ENCODE measurements at places on chromosomes 3 and 15.

GRCh38 chr3:99731499-99731898 lies 86.2 kb upstream of the CMSS1 start:
- no peak for DNase-seq

DNA sequence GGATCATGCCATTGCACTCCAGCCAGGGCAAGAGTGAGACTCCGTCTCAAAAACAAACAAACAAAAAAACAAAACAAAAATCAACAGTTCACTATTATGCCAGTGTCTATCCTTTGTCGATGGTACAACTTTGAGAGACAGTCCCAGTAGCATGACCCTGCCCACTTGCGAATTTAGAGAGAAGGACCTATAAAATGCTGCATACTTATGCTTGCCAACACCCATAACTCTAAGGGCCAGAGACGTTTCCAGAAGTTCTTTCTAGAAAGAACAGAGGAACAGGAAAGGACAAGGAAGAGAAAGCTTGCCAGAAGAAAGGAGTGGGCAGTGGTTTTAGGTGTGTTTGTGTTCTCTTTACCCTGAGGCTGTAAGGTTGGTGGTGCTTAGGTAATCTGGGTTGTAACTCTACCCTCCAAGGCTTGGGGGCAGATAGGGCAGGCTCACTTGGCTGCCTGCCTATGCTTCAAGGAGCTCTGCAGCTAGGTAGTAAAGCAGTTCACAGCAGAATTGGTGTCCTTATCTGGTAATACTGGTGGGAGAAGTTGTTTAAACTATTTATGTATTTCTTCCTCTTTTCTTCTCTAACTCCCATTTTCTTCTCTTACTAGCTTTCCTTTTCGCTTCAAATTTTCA lies 50.6 kb upstream of the SPPL2A start:
- no peak for DNase-seq

- no peak for DNase-seq
Measured at GRCh38 chr3:23219552-23219951, 16.4 kb downstream of the UBE2E2 start.

DNA sequence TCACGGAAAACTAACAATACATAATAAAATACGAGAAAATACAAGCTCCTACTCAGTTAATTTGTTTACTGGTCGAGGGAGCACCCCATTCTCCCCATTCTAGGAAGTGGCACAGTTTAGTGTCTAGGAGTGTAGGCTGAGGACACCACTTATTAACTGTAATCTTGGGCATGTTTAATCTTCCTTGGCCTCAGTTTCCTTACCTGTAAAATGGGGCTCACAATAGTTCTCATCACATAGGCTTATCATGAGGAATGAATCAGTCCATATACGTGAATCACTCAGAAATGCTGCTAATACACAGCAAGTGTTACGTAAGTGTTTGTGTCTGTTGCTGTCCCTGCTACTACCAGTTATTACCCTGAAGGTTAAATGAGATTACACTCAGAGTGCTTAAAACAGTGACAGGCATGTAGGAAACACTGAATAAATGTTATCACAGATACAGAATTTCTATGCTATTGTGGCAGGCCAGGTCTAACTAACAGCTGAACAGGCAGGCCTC lies 210.2 kb downstream of the OSBPL10 start:
- DNase-seq = no peak
